ENCODE measurements at places on chromosomes 11 and 22. TPM values are rescaled to one million over a fixed set of nuclear protein-coding genes. Genes with fewer than 3 reads are reported as not detected.

- H3K4me1 ChIP-seq = no peaks in the 10 kb centered on the region
- DNase-seq = no peak
- no peak overlapping the region for H3K27ac ChIP-seq
- H3K27me3 ChIP-seq = no peaks in the 10 kb centered on the region
- H3K4me3 ChIP-seq = no peak overlapping the region
Measured at GRCh38 chr11:34288492-34288891, 69.3 kb downstream of the ABTB2 start.

- no peaks in the 10 kb centered on the region for H3K27me3 ChIP-seq
- no peak overlapping the region for H3K27ac ChIP-seq
- no peaks in the 10 kb centered on the region for H3K36me3 ChIP-seq
Measured at GRCh38 chr11:75208446-75208845, 32.1 kb upstream of the TPBGL start.

DNA sequence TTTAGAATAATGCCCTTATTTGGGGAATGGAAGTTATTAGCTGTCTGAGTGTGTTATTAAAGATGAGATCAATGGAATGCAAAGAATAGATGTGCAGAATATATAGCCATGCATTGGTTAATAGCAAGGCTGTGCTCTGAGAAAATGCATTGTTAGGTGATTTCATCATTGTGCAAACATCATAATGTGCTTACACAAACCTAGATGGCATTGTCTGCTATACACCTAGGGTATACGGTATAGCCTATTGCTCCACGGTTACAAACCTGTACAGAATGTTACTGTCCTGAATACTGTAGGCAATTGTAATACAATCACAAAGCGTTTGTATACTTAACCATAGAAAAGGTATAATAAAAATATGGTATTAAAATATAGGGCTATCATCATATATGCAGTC is 25.5 kb downstream of the SLC5A12 start:
- H3K4me3 ChIP-seq = no peak overlapping the region
- DNase-seq = no peak
- H3K27ac ChIP-seq = no peak overlapping the region

DNA sequence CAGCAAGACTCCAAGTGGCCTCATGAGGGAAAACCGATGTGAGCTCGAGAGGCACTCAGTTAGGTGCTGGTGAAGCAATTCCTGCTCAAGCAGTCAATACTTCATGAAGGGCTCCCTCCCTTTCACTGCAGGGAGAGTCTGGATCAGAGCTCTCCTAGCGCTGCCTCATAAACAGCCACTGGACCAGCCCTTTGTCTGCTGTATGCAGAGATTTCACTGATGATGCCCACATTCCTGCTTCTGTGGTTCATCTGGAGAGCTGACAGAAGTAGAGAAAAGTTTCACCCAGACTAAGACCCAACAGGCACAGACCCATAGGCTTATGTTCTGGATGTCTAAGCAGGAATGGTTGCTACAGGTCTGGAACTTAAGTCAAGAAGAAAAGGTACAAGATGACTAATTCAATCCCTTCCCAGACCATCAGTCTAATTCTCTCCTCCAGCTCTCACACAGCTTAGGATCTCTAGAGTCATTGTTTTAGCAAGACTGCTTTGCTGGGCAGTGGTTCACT is 4.0 kb downstream of the UCP2 start:
- DNase-seq = no peak
- no peaks in the 10 kb centered on the region for H3K36me3 ChIP-seq
- H3K27me3 ChIP-seq = no peaks in the 10 kb centered on the region
- H3K4me1 ChIP-seq = peaks cover 24% of the 10 kb centered on the region

DNA sequence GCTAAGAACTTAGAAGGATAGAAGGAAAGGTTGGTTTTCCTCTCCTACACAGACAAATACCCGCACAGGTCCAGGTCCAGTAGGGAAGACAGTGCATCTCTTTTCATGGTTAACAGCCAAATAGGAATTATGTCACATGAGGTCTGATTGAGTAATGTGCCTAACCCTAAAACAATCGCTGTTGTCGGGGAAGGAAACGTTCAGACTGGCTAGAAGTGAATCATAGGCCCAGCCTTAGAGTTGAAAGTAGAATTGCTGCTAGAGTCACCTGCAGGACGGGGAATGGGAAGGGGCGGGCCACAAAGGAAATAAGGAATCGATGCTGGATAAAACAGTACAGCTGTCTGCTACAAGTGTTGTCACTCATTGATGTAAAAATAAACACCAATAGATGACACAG is 12.4 kb upstream of the HTATIP2 start:
- no peaks in the 10 kb centered on the region for H3K4me1 ChIP-seq
- H3K27me3 ChIP-seq = no peaks in the 10 kb centered on the region
- DNase-seq = no peak

Gene B3GAT1
- 0.09 TPM for total RNA-seq

- no peaks in the 10 kb centered on the region for H3K27me3 ChIP-seq
- no peak overlapping the region for H3K27ac ChIP-seq
- H3K4me1 ChIP-seq = peaks cover 58% of the 10 kb centered on the region
- peaks cover 17% of the 10 kb centered on the region for H3K36me3 ChIP-seq
- no peak overlapping the region for H3K4me3 ChIP-seq
- no peak for DNase-seq
Measured at GRCh38 chr11:6614446-6614845, 2.4 kb upstream of the TAF10 start.

DNA sequence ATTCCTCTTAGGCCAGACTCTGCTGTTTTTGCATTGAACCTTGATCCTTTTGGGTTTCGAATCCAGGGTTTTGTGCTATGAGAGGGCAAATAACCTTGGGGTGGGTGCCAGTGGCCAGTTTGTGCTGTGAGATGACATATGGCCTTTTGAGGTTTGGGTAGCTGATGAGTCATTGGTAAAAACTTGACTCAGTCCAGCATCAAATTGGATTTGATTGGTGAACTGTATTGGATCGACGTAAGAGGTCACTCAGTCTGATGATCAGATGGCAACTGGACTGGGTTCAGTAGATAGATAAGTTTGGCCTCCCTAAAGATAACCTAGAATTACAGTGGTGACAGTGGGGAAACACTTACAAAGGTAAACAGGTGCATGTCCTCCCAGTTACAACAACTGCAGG is 41.0 kb upstream of the XKR3 start:
- H3K27me3 ChIP-seq = no peaks in the 10 kb centered on the region
- H3K4me1 ChIP-seq = no peaks in the 10 kb centered on the region
- no peak for DNase-seq
- no peak overlapping the region for H3K27ac ChIP-seq
- H3K36me3 ChIP-seq = no peaks in the 10 kb centered on the region

All from esophagus squamous epithelium (tissue), 5 donors.